ENCODE measurements at places on chromosomes 13 and 19. TPM values are rescaled to one million over a fixed set of nuclear protein-coding genes. Genes with fewer than 3 reads are reported as not detected.

The CD70 gene
- not detected for total RNA-seq

GRCh38 chr19:46451352-46451751 is 20.0 kb downstream of the PNMA8A start:
- peak; percentile 99 for DNase-seq

- no peak for DNase-seq
These were observed 361.5 kb downstream of the RFC3 start for GRCh38 chr13:34179481-34179880.

- DNase-seq: no peak
These were observed 721.5 kb upstream of the KLHL1 start for GRCh38 chr13:70829748-70830147.

DNA sequence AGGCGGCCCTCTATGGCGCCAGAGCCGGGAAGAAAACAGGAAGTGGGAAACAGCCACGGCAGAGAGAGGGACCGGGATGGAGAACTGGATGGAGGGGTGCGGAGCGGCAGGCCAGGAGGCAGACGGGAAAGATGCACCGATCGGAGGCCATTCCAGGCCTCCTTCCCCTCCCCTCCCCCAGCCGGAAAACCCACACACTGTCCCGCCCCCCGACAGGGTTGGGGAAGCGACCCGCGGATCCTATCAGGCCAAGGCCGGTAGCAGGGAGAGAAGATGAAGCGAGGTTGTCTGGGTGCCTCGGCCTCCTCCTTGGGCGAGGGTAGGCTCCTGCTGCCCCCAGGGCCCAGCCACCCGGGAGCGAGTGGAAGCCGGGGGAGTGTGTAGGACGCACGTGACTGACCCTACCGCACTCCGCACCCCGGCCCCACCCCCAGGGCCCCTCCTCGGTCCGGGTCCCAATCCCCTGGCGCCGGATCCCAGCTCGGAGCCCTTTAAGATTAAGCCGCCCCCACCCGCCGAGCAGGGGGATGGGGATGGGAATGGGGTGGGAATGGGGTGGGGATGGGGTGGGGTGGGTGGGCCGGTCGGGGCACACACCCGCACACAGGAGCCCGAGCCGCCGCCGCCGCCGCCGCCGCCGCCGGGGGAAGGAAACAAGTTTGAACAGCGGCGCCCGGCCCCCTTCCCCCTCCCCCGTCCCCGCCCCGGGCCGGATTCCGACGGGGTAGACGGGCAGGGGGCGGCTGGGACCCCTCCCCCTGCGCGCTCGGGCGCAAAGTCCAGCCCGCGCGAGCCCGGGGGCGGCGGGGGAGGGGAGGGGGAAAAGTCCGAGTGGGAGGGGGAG is 1.5 kb downstream of the ERF start:
- peak; percentile 68 for DNase-seq
